K562 (cell line): ENCODE measurements at places on chromosomes 2 and 18.

- no peak for DNase-seq
Observed at GRCh38 chr2:156405586-156405985, 30.6 kb upstream of the GPD2 start.

GRCh38 chr18:56443166-56443907 lies 195.1 kb downstream of the TXNL1 start:
- no peak for DNase-seq

GRCh38 chr18:69557282-69557681 lies 156.6 kb downstream of the DOK6 start:
- DNase-seq: no peak

- DNase-seq: no peak
Observed at GRCh38 chr18:63487676-63488075, 10.9 kb downstream of the SERPINB5 start.
